NCI-H1092 (cell line): ENCODE measurements at places on chromosomes 7 and 10.
A peak's percentile ranks its signal among the peaks of the same experiment; 100 is the strongest.

DNA sequence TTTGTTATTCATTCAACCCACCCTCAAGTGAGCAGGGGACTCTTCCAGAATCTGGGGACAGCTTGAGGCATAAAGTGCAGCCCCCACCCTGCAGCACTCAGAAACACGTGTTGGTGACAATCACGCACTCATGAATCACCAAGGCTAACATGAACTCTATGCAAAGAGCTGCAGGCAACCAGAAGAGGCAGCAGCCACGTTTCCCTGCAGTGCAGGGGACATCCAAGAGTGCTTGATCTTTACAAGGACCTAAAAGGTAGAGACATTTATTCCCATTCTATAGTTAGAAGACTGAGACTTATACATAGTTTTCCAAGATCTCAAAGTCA, 135.2 kb upstream of the GDF10 start:
- DNase-seq: no peak

DNA sequence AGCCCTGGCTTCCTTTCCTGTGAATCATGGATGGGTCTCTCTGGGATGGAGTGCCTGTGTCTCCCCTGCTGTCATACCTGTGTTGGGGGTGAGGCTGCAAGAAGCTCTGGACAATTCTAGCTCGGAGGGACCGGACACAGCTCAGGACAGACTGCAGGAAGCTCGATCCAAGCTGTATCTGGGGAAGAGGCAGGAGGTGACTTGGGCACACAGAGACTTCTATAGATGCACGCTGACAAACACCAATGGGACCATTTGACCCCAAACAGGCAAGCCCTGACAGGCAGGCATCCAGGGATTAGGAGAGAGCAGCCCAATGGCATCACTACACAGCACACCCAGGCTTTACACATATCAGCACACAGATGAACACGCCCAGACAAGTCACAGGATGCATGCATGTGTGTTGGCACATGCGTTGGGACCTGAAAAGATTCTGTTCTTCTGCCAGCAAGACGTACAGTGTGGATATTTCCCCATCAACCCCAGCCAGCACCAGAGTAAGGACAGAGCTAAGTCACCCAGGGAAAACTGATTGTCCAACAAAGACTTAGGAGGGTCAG, 4.5 kb downstream of the LLCFC1 start:
- no peak for DNase-seq

DNA sequence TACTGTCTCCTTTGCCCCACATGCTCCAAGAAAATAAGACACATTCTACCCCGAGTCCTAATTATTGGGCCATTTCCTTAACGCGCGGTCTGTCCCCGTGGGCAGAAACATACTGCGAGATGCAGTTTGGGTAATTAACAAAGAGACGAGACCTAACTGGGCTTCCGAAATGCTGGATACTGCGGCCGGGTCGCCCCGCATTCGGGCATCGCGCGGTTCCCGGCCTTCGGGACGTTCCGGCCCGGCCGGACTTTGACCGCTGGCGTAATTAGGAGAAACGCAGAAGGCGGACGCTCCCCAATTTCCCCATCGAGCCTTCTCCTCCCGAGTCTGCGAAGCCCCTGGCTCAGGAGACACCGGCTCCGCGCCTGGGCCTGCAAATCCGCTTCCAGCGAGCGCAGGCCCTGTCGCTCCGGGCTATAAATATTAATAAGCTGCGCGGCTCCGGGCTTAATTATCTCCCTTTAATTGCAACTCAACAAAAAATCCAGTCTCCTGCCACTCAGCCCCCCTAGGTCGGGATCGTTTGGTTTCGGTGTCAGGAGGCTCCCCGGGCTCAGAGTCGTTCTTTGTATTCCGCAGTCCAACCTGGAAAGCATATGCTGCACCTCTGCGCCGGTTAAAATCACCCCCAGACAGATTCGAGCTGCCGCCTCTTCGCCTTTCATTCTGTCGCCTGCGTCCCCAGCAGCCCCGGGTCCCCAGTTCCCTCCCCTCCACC, 131.5 kb downstream of the SPAG6 start:
- DNase-seq: no peak

- DNase-seq: no peak
Measured at GRCh38 chr10:117399341-117400196, 24.3 kb upstream of the PDZD8 start.

- no peak for DNase-seq
Measured at GRCh38 chr7:158228131-158228530, 359.5 kb downstream of the PTPRN2 start.

GRCh38 chr7:91474074-91474473, 209.8 kb downstream of the FZD1 start:
- no peak for DNase-seq

- no peak for DNase-seq
Measured at GRCh38 chr7:71864130-71864529, 548.0 kb downstream of the CALN1 start.

DNA sequence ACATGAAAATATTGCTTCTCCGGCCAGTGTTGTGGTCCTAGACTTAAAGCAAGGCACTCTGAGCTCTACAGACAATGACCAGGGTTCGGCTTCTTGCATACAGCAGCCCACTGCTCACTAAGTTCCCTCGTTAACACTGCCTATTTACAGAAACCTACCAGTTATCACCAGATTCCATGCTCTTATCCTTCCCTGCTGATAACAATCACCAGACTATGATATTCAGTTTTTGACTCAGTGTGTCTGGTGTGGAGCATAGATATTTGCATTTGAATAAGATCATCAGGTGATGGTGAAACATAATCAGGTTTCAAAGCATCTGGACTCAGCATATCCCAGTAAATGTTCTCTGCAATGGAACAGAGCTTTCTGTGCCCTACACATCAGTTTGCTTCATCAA, 182.3 kb downstream of the SNX13 start:
- no peak for DNase-seq

DNA sequence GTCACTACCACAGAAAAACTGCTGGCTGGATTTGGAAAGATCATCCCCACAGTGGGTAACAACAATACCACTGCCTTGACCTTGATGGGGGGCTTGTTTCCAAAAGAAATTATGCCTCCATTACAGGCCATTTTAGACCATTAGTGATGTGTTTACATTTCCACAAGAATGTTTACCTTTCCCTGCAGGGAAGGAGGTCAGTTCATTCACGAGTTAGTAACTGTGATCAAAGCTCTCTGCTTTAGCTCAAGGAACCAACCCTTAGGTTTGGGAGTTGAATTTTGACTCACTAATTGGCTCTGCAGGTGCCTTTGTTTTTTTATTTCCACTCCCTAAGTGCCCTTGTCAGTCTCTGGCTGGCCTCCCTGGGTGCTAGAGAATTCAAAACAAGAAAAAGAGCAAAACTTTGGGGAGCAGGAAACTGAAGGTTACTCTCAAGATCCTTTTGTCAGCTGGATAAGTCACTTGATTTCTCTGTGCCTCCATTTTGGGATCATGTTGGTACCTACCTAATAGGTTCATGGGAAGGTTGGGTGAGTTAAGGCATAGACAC, 41.1 kb upstream of the NUPR2 start:
- peak; percentile 94 for DNase-seq

GRCh38 chr10:92575961-92576360, 2.1 kb upstream of the IDE start:
- no peak for DNase-seq

GRCh38 chr7:97307521-97308108, 190.1 kb downstream of the SDHAF3 start:
- no peak for DNase-seq

DNA sequence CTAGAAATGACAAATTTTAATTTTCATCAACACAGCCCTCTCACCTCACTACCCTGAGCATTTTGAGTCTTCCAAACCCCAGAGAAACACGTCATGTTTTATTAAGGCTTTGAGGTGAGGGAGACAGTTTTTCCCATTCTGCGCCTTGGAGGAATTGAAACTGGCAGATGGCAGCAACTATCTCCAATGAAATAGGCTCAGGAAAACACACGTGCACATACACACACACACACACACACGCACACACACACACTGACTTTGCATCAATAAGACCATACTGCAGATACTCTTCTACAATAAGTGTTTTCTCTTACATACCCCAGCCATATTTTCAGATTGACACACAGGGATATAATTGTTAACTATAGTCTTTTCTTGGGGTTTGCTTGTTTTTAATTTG, 3.2 kb upstream of the SFTPA2 start:
- DNase-seq: no peak

GRCh38 chr7:65989694-65990080, 7.7 kb upstream of the GUSB start:
- DNase-seq: no peak

DNA sequence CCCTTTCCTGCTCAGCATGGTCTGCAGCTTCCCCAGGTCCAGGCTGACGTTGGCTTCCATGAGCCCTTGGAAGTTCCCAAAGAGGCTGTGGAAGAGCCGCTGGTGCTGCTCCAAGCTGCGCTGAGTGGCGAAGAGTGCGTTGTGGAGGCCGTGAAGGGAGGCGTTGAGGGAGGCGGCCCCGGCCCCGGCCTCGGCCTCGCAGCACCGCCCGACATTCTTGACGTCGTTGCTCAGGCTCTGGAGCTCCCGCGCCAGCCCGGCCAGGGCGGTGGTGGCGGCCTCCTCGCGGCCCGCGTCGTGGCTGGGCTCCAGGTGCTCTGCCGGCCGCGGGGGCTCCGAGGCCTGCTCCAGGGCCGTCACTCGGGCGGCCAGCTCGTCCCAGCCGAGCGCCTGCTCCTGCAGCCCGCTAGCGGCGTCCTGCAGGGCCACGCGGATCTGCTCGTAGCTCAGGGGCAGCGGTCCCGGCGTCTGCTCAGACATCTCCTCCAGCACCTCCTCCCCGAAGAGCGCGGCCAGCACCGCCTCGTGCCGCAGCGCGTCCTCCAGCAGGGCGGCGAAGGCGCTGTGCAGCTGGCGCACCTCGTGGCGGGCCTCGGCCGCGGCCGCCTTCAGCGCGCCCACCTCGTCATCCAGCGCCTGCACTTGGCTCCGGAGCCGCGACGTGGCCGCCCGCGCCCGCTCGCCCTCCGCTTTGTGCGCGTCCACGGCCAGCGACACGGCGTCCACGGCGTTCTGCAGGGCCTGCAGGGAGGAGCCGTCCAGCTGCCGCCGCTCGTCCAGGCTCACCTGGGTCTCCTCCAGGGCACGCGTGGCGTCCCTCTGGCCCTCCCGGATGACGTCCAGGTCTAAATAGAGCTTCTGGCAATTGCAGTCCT, 14.7 kb downstream of the MMRN2 start:
- no peak for DNase-seq

GRCh38 chr7:13152755-13153154, 465.3 kb downstream of the ARL4A start:
- DNase-seq: no peak

DNA sequence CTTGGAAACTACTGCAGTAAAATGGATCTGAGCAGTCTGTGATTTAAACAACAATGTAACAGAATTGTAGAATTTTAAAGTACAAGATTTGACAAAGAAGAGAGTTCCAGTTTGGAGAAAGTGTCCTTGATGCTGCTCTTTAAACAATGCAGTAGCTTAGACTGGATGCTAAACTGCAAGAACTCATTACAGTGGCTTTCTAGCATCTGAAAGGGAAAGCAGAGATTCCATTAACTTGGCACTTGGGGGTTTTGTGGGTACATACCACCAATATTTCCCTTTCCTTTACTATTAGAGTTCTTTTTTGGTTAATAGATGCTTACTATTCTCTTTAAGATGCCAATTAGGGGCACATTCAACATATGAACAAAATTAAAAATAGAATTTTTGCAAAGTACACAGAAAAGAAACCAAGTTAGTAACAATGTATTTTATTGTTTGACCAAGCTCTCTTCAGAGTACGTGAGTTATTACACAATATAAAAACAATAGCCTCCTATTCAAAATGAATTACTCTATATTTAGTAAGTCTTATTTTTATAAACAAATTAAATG, 11.9 kb downstream of the PSTK start:
- DNase-seq: no peak

- no peak for DNase-seq
Measured at GRCh38 chr7:89777499-89777898, 376.8 kb upstream of the STEAP1 start.
